ENCODE measurements at places on chromosomes 2 and 18.

DNA sequence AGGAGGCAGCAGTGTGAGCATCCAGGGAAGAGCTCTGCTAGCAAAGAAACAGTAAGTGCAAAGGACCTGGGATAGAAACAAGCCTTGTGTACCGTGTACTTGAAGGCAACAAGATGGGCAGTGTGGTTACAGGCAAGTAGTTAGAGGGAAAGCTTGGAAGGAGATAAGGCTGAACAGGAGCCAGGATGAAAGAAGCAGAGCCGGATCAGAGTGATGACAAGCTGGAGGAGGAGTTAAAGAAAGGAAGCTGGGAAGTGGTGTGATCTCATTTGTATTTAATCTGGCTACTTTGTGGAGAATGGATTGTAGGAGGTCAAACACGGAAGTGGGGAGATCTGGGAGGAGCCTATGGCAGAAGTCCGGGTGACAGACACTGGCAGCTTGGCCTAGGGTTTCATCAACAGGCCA lies 44.7 kb upstream of the VPS54 start:
- no peak for DNase-seq

DNA sequence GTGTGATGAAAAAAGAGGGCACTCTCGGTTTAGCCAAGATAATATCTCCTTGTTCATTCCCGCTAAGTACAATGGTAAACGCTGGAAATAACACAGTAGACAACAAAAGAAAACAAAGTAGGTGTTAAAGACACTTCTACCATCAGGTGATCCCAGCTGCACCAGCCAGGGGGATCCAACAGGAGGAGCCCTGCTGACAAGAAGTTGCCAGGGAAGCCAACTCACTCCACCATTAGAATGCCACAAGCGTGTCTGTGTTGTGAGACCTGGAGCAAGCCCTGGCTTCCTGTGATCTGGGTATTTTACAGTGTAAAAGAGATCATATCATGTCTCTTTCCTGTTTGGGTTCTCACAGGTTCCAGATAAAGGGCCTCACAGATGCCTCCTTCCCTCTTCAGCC lies 117.0 kb downstream of the GRB14 start:
- no peak for DNase-seq

- no peak for DNase-seq
Observed at GRCh38 chr2:240960309-240960970, 38.0 kb upstream of the SNED1 start.

DNA sequence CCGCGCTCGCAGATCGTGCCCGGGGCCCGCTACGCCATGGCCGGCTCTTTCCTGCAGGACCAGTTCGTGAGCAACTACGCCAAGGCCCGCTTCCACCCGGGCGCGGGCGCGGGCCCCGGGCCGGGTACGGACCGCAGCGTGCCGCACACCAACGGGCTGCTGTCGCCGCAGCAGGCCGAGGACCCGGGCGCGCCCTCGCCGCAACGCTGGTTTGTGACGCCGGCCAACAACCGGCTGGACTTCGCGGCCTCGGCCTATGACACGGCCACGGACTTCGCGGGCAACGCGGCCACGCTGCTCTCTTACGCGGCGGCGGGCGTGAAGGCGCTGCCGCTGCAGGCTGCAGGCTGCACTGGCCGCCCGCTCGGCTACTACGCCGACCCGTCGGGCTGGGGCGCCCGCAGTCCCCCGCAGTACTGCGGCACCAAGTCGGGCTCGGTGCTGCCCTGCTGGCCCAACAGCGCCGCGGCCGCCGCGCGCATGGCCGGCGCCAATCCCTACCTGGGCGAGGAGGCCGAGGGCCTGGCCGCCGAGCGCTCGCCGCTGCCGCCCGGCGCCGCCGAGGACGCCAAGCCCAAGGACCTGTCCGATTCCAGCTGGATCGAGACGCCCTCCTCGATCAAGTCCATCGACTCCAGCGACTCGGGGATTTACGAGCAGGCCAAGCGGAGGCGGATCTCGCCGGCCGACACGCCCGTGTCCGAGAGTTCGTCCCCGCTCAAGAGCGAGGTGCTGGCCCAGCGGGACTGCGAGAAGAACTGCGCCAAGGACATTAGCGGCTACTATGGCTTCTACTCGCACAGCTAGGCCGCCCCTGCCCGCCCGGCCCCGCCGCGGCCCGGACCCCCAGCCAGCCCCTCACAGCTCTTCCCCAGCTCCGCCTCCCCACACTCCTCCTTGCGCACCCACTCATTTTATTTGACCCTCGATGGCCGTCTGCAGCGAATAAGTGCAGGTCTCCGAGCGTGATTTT lies 7.6 kb downstream of the TBR1 start:
- DNase-seq: no peak

GRCh38 chr18:56565046-56565445 lies 73.3 kb downstream of the TXNL1 start:
- DNase-seq: no peak
